ENCODE measurements at places on chromosomes 5 and 9.

DNA sequence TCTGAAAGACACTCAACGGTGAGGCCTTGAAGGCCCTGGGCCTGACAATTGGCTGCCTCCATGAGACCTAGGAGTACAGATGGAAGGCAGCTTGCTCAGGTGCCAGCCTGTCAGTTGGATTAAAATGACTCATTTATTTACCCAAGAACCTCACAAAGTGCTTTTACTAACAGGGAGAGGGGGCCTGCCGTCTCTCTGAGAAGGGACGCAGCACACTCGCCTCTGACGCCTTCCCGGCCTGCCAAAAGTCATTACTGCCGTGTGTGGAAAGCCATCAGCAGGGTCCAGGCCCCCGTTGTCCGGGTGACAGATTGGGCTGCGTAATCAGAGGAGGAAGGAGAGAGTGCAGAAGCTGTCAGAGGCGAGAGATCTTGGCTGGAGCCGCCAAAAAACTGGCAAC, 32.4 kb downstream of the DDX31 start:
- peak; percentile 27 for DNase-seq

- DNase-seq = no peak
These were observed 74.2 kb downstream of the SHB start for GRCh38 chr9:37994639-37995347.

GRCh38 chr5:160133071-160133917, 14.0 kb upstream of the PWWP2A start:
- DNase-seq = no peak

GRCh38 chr5:74766418-74766848, 484 bp downstream of the GFM2 start:
- no peak for DNase-seq

DNA sequence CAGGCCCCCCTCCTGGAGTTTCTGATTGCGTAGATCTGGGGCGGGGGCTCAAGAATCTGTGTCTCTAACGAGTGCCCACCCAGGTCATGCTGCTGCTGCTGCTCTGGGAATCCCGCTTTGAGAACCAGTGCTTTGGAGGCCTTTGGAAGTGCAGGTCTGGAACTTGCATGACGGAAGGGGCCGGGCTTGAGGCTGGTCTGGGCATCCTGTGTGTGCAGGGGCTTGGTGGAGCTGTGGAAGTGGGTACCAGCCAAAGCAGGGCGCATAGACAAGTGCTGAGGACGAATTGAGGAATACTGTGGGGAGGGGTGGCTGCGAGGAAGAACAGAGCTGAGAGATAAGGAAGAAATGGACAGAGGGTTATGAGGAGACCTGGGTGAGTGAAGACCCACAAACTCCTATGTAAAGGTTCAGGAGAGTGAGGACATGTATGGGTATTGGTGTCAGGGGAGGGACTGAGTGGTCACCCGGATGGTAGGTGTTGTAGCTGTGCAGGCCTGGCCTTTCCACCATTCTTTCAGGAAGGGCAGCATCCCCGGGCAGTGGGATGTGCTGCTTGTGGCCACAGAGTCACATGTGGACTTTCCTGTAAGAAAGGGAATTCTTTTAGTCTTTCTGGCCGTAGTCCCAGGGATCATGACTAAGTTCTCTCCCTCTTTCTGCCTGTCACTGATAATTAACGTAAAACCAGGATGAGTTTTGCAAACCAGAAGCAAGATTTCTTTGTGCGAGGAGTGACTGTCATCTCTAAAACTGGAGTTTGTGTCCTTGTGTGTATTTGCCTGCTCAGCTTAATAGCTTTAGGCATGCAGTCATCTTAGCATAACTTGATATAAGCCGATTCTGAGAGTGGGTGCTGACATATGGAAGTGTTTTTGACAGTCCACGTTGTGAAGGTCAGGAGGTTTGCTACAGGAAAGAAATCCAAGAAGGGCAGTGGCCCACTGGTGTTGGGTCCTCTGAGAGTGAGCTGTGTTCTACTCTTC, 43.3 kb upstream of the TJP2 start:
- DNase-seq = no peak

- no peak for DNase-seq
These were observed 108.1 kb downstream of the FBXW11 start for GRCh38 chr5:171898386-171898785.

Measured in NCI-H510A (cell line).